ENCODE measurements at places on chromosomes 7 and 10. TPM values are rescaled to one million over a fixed set of nuclear protein-coding genes. Genes with fewer than 3 reads are reported as not detected.

The CFTR gene
- total RNA-seq = not detected

The RADIL gene
- total RNA-seq = 1.3 TPM

The SYPL1 gene
- 64.5 TPM for total RNA-seq

The ASL gene
- 35.1 TPM for total RNA-seq

The CYP2E1 gene
- total RNA-seq = 0.44 TPM

Measured in smooth muscle cell of trachea (primary cell).